Left ventricle myocardium superior (tissue), 1 donor: ENCODE measurements at places on chromosomes 6 and 20. TPM values are rescaled to one million over a fixed set of nuclear protein-coding genes. Genes with fewer than 3 reads are reported as not detected.
A peak's percentile ranks its signal among the peaks of the same experiment; 100 is the strongest.

The NNAT gene
- total RNA-seq, result 0.25 TPM

The HTR1E gene
- not detected for total RNA-seq

The NKAIN4 gene
- total RNA-seq, result not detected

The SCUBE3 gene
- total RNA-seq, result 3.5 TPM

- no peak for DNase-seq
Observed at GRCh38 chr6:10516953-10517352, 4.2 kb upstream of the GCNT2 start.

DNA sequence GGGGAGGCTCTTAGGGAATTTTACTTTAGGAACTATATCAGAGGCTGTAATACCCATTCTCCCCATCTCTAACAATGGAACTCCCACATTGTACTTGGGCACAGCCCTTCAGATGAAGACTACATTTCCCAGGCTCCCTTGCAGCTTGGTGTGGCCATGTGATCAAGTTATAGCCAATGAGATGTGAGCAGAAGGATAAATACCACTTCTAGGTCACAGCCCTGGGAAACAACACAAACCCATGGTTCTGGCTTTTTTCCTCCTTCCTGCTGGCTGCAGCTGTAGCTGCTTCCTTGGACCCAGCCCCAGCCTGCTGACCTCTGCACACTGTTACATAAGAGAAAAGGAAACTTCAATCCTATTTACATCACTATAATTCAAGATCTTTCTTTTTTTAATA, 445.9 kb upstream of the JARID2 start:
- peak; percentile 77 for DNase-seq

DNA sequence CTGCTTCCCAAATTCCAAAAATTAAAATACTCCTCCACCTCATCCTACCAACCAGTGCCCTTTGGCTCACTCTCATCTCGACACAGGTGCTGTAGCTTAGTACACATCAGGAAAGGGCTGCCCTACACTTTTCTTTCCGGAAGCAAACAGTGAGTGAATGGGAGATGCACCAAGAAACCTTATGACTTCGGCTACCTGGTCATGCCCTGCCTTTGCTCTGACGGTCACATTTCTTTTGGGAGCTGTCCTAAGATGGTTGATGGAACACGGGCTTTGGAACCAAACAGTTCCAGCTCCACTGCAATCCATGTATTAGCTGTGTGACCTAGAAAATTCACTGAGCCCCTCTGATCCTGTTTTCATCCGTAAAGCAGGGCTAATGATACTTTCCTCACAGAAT, 92.7 kb upstream of the ASF1A start:
- no peak for DNase-seq

- DNase-seq, result no peak
Observed at GRCh38 chr6:137666202-137666774, 172.1 kb upstream of the OLIG3 start.

- DNase-seq, result no peak
Observed at GRCh38 chr20:48990467-48990866, 55.6 kb upstream of the CSE1L start.

DNA sequence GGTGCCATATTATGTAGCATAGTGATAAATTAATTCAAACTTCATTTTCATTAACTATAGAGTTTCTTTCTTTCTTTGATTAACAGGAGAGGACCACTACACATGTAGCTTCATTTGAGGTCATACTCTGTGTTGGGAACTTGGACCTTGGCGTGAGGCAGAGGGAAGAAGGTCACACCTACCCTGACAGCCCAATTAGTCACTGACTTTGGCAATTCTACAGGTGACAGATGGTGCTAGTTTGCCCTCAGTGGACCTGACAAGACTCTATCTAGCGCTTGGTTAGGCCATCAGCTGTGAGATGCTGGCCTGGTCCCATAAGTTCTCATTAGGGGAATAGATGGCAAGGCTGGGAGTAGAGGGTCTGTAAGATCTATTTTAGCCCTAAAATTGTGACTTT, 14.2 kb downstream of the SLX4IP start:
- no peak for DNase-seq

DNA sequence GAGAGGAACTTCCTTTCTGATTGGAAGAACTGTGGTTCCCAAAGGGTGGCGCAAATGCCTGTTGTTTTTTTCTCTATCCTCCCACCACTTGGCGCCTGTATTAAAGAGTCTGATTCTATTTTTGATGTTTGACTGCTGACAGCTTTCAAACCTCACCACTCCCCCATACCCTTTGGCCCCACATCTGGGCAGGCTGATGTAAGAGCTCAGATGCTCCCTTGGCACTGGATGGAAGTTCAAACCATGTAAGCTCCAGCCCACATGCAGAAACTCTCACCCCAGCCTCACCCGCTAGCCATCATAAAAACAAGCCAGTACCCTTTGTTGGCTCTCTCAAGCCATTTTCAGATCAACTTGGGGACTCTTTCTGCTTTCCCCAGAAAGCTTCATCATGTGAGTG, 20.0 kb upstream of the TMEM14A start:
- DNase-seq, result no peak
